ENCODE measurements at places on chromosomes 5 and 9.

DNA sequence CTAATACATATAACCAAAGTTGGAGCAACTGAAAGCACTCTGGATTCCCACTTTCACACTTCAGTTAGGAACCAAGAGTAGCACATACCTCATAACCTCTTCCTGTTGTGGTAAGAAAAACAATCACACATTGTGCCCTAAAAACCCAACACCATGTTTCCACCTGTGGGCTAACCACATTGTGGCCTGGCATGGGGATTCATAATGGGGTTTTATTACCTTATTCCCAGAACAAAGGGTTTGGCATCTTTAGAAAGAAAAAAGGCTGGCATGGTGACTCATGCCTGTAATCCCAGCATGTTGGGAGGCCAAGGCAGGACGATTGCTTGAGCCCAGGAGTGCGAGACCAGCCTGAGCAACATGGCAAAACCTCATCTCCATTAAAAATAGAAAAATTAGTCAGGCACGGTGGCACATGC is 60.6 kb downstream of the HSD17B3 start:
- DNase-seq = no peak

GRCh38 chr5:8458038-8458383 is 589.1 kb downstream of the MTRR start:
- DNase-seq = peak; percentile 15

GRCh38 chr9:108117306-108117705 is 627.7 kb upstream of the KLF4 start:
- DNase-seq = no peak

- peak; percentile 14 for DNase-seq
Measured at GRCh38 chr5:111299067-111299481, 74.9 kb downstream of the CAMK4 start.

DNA sequence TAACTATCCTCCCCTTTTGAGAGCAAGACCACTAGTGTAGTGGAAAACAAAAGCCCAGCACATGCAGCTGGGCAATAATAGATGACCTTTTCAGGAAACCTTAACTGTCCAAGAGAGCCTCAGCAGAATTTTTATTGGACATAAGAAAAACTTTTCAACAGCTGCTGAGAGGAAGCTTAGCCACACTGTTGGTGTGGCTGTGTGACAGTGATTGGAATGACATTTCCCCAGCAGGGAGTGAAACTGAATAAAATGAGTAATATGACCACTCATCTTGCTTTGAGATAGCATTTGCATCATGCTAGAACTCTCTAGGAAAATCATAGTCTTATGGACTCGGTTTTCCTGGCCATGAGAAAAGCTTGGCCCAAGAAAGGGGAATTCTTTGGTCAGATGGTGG is 687.8 kb downstream of the SLCO4C1 start:
- no peak for DNase-seq

- no peak for DNase-seq
Measured at GRCh38 chr9:131496844-131497405, 5.8 kb upstream of the POMT1 start.

DNA sequence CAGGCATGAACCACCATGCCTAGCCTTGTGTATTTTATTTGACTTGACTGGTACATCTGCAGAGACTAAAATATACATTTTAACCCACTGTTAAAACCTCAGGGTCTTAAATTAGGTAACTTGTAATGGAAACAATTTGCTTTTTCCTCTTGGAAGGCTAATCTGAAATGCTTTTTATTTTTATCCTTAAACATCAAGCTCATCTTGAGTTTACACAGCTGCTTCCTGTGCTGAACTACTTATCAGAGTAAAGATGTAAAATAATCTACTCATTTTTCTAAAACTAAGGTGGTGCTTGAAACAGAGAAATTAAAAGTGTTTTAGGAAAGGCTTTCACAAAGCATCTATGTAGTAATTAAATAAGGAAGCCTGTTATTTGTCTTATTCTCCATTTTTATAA is 144.1 kb downstream of the ENTREP1 start:
- DNase-seq = peak; percentile 19

DNA sequence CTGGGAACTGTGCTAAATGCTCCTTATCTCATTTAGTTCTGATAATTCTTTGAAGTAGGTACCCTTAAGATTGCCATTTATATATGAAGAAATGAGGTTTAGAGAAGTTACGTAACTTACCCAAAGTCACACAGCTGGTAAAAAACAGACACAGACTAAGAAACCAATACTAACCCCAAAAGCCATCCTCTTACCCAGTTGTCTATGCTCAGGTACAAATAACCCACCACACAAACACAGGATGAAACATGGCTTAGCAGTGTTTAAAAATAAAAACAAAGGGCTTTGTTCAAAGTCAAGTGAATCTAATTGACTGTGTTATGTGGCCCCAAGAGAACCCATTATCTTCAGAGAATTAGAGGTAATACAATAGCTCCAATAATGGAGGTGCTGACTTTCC is 37.0 kb upstream of the IL7R start:
- DNase-seq = no peak

- DNase-seq = no peak
Measured at GRCh38 chr5:68342693-68343092, 127.1 kb downstream of the PIK3R1 start.

GRCh38 chr5:69152731-69153130 is 14.2 kb upstream of the CCNB1 start:
- no peak for DNase-seq

- DNase-seq = peak; percentile 49
Measured at GRCh38 chr5:134526483-134527155, 1.1 kb downstream of the JADE2 start.

- DNase-seq = no peak
Measured at GRCh38 chr9:69647804-69648203, 24.4 kb downstream of the APBA1 start.

DNA sequence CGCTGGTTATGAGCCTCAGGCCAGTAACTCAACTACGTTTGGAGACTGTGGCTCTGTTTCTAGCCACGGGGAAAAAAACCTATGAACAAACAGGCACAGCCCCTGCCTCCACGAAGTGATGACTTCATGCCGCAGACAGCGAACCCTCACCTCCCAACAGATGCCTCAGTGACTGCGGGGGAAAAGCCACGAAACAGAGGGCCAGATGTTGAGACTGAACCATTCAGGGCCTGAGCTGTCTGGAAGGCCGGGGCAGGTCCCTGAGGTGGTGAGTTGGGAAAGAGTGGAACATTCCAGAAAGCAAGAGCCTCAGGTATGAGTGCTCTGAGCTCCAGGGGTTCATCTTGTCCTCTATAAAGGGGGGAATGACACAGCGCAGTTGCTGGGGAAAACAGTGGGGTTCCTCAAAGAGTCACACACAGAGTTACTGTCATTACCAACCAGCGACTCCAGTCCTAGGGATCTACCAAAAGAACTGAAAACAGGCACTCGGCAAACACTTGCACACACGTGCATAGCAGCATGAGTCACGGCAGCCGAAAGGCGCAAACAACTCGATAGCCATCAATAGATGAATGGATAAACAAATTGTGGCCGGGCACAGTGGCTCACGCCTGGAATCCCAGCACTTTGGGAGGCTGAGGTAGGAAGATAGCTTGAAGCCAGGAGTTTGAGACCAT is 15.3 kb downstream of the PLPP7 start:
- no peak for DNase-seq

DNA sequence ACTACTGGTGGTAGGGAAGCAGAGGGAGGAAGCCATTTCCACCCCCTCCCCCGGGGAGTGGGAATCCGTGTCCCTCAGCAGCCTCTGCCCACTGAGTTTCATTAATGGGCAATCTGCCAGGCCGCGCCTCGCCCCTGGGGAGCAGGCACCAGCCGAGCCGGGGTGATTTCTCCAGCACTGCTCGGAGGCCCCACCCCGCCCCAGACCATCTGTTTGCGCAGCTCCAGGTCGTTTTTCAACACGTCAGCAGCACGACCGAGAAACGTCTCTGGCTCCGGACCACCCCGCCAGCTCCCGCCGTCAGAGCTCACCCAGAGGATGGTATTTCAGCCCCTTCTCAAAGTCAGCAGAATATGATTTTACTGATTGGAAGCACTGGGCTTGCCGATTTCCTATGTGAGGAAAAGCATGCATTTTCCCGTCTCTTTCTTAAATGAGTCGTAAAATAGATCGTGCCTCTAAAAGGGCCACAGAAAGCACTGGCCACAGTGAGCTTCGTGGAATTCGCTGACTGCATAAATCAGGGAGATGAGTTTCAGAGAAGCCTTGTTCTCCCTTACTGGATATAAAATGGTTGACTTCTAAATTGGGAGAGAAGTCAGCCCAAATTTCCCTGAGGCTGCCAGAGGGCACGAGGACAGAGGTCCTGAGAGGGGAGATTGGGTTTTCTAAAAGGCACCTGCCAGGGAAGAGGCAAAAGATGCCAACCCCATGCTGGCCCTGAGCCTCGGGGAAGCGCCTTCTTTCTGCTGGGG is 47.0 kb downstream of the OLFM1 start:
- DNase-seq = no peak

DNA sequence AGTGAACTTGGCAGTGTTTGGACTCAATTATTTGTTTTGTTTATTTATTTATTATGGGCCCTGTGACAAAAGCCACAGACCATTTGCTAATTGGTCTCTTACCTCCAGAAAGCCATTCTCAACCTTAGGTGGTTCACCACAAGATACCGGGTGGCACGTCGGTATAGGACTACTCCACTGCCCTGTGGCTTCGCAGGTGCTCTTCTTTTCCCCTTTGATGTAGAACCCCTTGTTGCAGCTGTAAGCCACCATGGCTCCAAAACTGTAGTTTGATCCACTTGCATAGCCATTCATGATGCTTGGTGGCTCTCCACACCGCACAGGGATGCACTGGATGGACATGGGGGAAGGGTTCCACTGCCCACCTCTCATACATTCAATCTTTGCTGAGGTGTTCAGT is 73.3 kb upstream of the TXNDC8 start:
- no peak for DNase-seq

DNA sequence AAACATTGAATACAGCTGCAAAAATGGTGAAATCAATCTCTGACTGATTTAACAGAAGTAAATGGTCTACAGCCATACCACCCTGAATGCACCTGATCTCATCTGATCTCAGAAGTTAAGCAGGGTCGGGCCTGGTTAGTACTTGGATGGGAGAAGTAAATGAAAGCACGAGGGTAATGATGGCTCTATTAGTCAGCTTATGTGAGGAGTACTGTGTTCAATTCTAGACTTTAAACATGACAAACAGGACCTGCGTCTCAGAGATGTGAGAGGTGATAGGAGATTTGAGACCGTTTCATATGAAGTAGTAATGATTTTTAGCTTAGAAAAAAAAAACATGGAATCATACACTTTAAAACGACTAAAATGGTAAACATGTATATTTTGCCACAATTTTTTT is 77.1 kb upstream of the SUSD1 start:
- DNase-seq = no peak

GRCh38 chr5:143056792-143057579 is 286.8 kb downstream of the ARHGAP26 start:
- DNase-seq = no peak

DNA sequence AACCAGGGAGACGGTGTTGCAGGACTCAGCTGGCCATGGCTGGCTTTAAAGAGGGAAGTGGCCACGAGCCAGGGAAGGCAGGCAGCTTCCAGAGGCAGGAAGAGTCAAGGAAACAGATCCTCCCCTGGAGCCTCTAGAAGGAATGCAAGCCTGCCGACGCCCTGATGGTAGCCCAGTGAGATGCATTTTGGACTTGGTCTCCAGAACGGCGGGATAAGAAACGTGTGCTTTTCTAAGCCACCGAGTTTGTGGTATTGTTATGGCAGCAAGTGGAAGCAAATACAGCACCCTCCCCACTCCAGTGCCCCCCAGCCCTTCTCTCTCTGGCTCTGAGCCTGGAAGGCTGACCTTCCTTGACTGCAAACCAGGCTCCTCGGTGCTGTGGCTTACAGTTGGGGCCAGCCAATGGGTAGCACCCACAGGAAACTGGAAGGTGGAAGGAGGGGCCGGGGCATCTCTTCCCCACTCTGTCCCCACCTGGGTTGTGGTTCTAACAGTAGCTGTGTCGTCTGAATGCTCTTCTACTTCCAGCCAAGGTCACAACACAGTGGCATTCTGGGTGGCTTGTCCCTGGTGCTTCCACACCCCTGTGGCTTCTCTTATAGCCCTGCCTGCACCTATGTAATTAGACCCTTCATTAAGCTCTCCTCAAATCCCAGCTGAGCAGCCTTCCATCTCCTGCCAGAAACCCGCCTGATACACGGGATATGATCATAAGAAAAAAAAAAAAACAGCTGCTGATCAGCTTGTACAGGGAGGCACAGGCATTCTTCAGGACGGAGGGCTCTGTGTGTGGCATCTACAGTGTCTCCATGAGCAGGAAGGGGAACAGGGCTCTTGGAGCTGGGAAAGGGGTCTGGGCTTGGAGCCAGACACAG is 29.9 kb upstream of the UNC5A start:
- DNase-seq = peak; percentile 53

DNA sequence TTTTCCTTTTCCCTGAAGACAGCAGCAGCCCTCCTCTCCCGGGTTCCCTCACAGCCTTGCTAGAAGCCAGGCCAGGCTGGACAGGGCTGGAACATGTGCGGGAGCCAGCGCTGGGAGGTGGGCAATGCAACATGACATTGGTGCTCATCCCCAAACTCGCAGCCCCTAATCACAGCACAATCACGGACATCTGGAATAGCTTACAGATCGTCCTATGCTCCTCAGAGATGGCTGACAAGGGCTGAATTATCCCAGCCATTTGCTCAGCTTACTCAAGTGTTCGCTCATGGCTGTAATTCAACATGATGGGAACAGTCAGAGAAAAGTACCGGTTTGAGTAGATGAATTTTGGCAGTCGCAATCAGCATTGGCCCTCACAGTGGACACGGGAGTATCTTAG is 49.8 kb downstream of the FSTL4 start:
- DNase-seq = no peak

GRCh38 chr5:69467442-69468225 is 25.0 kb upstream of the OCLN start:
- no peak for DNase-seq

GRCh38 chr5:160357861-160358411 is 12.5 kb downstream of the C1QTNF2 start:
- DNase-seq = no peak

- DNase-seq = no peak
Measured at GRCh38 chr5:10393491-10393890, 40.0 kb downstream of the MARCHF6 start.

DNA sequence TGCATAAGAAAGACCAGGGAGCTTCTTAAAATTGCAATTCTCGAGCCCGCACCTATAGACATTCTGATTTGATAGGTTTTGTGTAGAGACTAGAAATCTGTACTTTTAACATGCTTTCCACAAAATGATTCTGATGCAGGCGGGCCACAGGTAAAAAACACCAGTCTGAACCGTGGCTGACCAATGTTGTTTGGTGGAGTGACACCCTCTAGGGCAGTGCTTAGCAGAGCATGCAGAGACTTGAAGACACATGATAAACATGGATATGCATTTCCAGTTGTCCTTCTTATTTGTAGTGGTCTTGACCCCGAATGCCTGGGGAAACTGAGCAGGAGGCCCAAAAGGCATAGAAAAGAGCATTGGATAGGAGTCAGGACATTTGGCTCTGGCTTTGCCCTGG is 10.5 kb upstream of the COL15A1 start:
- no peak for DNase-seq
